ENCODE measurements at places on chromosomes 3 and 15.

DNA sequence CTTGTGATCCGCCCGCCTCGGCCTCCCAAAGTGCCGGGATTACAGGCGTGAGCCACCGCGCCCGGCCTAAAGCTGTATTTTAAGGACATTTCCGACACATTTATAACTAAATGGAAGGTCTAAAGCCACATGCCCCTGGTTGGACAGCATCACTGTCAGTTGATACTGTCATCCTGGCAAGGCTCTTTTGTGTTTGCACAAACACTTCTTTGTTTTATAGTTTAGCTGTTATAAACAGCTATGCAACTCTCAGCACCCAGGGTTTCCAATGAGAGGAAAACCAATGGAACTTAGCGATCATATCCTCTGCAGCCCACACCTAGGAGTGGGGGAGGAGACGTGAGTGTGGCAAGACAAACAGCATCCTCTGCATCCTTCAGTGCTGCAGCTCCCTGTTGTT, 19.7 kb downstream of the NIPA1 start:
- DNase-seq: no peak

DNA sequence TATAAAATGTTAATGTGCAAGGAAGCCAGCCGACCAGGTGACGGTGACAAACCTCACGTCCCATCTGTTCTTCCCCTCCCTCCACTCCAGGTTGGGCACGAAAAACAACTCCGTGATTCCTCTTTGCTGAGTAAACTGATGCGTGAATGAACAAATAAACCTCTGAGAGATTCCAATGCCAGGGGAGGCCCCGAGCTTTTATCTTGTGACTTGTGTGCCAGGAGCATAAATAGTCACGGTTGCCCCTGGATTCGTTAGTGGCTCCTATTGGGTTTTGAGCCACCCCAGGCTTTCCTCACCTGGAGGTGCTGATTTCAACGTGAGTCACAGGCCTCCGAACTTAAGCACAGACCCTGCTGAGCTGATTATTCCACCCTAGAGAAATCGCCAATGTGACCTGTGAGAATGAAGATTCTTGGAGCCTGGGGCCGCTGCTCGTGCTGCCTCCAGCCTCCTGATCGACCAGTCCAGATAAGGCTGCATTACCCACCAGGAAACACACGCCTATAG, 119.2 kb downstream of the SHQ1 start:
- no peak for DNase-seq

- no peak for DNase-seq
Measured at GRCh38 chr3:172213200-172213599, 173.8 kb downstream of the FNDC3B start.

DNA sequence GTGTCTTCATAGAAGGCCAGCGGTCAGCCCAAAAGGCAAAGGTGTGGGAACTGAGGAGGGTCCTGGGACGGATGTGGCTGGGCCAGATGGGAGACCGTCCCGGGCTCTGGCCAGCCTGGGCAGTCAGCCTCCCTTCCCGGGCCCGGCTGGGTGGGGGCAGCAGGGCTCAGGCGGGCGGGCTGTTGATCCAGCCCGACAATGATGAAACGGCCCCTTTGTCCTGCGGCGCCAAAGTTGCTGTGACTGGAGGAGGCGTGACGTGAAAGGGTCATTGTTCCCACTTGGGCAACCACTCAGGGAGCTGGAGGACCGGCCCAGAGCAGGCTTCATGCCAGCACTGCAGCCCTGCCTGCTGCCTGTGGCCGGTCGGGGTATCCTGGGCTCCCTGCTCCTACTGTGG, 16.5 kb downstream of the DUSP7 start:
- no peak for DNase-seq

DNA sequence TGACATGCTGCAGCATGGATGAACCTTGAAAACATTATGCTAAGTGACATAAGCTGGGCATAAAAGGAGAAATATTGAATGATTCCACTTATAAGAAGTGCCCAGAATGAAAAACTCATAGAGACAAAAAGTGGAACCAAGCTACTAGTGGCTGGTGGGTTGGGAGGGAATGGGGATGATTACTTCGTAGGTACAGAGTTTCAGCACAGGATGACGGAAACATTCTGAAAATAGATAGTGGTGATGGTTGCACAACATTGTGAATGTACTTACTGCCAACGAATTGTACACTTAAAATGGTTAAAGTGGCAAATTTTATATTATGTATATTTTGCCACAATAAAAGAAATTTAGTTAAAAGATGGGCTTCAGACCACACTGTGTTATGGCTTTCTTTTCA, 93.6 kb downstream of the RPLP1 start:
- no peak for DNase-seq

DNA sequence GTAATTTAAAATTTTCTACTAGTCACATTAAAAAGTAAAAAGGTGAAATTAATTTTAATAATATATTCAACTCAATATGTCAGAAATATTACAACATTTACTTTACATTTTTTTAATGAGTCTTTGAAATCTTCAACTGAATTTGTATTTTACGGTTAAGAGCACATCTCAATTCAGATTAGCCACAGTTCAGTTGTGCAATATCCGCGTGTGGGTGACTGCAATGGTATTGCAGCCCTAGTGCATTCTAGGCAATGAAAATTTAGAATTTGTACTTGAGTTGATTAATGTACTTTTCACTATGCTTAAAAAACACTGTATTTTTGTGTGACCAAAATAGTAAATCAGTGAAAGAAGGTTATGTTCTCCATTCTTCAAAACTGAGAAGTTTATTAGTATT, 57.3 kb downstream of the CEP63 start:
- no peak for DNase-seq

GRCh38 chr3:94130690-94131089, 67.8 kb downstream of the NSUN3 start:
- no peak for DNase-seq

- DNase-seq: no peak
Measured at GRCh38 chr3:179726075-179726699, 73.3 kb downstream of the USP13 start.

Measured in activated naive CD4-positive, alpha-beta T cell treated with Interleukin-2 at 50 U/mL for 16 hours (primary cell).